ENCODE measurements at places on chromosomes 2 and 18.

DNA sequence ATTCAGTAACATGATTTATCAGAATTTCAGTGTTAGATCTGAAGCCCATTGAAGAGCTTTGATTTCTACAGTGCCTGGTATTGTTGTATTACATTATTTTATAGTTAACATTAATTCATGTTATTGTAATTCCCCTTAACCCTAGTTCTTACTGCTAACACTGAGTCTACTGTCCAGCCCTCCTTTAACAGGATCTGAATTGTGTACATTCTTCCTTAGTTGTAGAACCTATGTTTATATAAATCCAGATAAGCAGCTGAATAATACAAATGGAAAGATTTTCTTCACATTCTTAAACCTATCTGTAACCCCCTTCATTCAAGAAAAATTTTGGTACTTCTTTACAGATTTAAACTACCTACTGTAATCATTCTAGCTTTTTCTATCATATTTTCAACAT, 14.7 kb downstream of the NDUFAF7 start:
- no peak for DNase-seq

DNA sequence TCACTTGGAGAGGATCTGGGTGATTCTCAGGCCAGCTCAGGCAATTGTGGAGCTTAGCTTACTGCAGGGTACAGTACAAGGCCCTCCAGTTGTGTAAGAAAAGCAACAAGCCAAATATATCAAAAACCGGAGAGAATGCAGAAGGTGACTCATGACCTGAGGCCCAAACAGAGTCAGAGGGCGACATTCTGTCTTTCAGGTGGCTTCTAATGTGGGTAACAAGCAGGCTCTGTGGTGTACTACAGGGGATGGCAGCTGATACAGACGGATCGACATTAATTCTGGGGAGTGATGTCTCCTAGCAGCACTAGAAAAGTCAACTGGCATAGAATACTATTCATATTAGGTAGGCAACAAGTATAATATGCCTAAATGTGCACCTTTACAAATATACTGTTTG, 219.5 kb upstream of the SOX11 start:
- no peak for DNase-seq

DNA sequence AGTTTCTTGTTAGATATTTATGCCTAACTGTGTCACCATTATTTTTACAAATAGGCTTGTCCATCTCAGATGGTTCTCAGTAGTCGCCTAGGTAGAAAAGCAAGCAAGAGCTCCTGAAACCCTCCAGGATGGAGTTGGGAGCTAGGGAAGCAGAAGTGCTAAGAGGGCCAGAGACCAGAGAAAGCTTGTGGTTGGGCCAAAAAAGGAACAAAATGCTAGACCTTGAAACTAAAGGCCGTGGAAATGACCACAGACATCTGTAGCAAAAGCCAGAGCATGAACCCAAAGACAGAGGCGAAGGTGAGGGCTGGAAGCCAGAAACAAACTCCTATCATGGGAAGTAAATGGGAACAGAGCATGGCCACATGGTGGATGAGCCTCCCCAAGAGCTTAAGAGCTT, 29.9 kb upstream of the RMDN2 start:
- peak; percentile 28 for DNase-seq

DNA sequence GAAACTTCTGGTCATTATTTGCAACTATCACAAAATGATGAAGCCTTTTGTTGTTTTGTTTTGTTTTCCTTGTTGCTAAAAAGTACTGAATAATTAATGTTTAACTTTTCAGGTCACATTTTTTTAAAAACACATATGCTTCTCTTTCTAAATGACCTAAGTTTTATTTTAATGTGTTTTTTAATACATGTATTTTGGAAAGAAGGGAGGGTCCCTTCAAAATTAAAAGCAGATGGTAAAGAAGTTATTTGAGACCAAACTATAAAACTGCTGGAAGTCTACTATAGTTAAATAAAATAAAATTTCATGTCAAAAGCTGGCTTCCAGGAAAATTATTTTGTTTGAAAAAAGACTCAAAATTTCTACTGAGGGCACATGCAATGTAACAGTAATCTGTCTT, 39.5 kb upstream of the ASNSD1 start:
- no peak for DNase-seq

DNA sequence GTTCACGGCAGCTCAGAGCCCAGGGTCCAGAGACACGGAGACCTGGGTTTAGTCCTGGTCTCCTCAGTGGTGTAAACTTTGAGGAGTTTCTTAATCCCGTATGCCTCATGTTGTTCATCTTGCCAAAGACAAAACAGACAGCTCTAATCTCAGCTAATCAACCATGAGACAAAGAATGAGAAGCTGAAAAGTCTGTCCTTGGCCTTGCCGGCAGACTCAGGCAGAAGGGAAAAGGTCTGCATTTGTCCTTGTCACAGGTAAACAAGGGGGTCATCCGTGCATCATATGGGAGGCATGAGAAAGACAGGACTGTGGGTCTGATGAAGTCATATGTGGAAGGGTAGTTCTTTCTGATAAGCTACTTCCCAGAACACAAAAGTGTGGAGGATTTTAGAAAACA, 1.8 kb upstream of the ARMC9 start:
- DNase-seq, result no peak

DNA sequence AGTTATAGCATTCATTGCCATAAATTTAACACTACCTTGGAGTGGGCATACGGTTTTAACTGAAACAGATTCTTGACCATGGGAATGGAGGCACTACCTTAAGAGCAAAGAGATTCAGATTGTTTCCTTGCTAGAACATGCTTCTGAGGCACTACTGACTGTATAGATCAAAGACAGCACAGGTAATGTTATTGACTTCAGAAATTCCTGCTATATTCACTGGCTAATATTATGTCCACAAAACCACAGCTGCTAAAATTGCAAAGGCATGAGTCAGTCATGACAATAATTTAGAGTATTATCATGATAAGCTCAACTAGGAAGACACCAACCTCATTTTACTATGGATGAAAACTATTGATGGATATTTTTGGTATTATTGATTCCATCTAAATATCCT, 39.4 kb downstream of the SLC8A1 start:
- no peak for DNase-seq

DNA sequence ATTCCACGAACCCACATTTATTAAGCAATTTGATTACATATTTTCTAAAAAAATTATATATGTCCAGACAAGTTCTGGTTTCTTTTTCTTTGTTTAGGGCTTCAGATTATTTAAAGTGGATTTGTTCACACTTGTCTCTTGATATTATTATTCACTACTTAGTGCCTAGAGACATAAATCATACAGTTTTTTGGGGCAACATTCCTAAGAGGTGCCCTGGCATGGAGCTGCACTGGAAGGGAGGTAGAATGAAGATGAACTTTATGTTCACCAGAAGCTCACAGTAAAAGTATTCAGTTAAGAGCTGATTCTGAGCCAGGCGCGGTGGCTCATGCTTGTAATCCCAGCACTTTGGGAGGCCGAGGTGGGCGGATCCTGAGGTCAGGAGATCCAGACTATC, 762.7 kb upstream of the TMEFF2 start:
- no peak for DNase-seq

DNA sequence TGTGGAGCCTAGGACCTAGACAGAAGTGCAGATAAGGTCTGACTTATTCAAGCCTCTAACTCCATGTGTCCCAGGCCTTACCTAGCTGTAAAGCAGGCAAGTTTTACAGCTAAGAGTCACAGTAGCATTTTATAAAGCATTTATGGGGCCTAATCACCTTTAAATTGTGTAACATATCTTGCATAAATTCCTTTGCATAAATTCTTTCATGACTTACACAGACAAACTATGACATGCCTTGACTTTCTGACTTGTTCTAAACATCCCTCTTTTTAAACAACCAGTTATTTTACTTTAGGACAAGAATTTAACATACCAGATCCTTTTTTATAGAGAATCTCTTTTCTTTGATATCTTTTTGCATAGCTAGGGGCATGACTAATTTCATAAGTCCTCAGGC, 1257.8 kb upstream of the NRXN1 start:
- DNase-seq, result no peak

DNA sequence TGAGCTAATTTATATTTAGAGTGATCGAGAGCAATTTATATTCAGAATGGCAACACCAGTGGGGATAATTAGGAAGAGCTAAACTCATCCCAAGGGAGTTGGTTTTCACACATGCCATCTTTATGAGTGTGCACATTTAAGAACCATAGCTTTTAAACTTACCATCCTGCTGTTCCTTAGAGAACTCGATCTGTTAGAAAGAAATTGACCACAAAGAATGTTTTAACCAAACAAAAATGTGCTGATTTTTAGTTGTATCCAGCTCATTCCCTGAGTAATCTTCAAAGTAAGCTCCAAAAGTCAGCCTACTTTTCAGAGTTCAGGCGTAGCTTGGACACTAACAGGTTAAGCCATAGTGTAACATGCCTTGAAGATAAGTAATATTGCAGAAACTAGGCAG, 12.6 kb downstream of the MYL1 start:
- DNase-seq, result no peak

GRCh38 chr18:69683176-69683575, 264.5 kb downstream of the CD226 start:
- no peak for DNase-seq
